ENCODE measurements at places on chromosomes 6 and 20.

GRCh38 chr6:110564703-110565421 lies 88.4 kb upstream of the SLC22A16 start:
- no peak for DNase-seq

- no peak for DNase-seq
Observed at GRCh38 chr6:43128926-43129325, 42.1 kb upstream of the SRF start.

DNA sequence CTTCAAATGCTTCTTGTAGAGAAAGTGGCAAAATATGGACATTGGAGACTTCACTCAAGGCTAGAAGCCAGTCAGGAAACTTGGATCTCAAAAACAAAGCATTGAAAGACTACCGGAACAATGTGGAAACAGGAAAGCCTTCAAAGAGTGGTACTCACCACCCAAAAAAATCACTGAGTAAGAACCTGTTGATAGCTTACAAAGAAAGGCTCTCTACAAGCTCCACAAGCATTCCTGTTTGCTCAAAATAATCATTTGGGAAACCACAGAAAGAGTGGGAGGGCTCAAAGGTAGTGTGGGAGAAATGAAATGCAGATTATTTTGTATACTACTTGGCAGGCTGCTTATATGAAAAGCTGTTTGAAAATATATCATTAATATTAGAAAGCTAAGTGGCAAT lies 9.5 kb upstream of the DST start:
- no peak for DNase-seq

- DNase-seq: no peak
Observed at GRCh38 chr6:16056263-16056870, 72.5 kb upstream of the MYLIP start.

DNA sequence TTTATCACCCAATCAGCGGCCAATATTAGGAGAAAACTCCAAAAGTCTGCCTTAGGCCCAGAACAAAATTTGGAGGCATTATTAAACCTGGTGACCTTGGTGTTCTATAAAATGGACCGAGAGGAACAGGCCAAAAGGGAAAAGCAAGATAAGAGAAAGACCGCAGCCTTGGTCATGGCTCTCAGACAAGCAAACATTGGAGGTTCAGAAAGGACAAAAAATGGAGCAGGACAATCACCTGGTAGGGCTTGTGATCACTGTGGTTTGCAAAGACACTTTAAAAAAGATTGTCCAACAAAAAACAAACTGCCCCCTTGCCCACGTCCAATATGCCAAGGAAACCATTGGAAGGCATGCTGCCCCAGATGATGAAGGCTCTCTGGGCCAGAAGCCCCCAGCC lies 31.2 kb downstream of the CEP85L start:
- no peak for DNase-seq

DNA sequence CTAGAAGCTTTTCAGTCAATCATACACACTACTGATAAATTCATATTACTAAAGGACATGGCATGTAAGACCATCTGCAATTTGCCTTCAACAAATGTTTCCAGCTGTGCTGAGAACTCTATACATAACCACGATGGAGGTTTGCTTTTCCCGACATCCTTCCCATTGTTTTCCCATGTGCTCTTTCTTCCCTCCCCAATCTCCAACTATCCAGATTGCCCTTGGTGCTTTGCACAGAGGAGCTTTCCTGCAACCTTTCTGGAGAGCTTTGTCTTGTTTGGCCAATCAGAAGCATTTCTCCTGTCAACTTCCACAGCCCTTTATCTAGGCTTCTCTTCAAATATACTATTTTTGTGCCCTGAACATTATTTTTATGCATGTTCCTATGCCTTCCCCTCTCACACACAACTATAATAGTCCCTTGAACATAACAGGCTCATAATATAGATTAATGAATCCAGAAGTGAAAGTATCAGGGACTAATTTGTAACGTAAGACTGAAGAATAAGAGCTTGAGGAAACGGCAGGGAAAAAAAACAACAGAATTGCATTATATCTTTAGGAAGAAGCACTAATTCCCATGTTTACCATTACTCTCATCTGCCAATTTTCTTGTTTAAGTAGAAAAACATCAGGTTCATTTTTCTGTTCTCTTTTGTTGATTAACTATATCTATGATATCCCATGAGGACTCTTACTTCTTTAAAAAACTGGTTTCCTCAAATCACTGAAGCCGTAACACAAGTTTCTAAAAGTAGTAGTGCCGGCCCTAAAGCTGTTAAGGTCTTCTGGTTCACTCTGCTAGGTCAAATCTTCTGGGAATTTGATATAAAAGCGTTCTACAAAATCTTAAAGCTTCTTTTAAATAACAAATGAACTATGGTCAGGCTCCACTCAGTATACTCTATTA lies 20.1 kb downstream of the SMLR1 start:
- no peak for DNase-seq

- no peak for DNase-seq
Observed at GRCh38 chr20:31711179-31712111, 11.2 kb downstream of the BCL2L1 start.

DNA sequence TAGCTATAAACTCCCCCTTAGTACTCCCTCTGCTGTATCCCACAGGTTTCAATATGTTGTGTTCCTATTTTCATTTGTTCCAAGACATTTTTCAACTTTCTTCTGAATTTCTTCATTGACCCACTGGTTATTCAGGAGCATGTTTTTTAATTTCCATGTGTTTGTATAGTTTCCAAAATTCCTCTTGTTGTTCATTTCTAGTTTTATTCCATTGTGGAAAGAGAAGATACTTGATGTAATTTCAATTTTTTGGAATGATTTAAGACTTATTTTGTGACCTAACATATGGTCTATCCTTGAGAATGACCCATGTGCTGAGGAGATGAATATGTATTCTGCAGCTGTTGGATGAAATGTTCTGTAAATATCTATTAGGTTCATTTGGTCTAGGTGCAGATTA lies 497.2 kb downstream of the BCKDHB start:
- no peak for DNase-seq

DNA sequence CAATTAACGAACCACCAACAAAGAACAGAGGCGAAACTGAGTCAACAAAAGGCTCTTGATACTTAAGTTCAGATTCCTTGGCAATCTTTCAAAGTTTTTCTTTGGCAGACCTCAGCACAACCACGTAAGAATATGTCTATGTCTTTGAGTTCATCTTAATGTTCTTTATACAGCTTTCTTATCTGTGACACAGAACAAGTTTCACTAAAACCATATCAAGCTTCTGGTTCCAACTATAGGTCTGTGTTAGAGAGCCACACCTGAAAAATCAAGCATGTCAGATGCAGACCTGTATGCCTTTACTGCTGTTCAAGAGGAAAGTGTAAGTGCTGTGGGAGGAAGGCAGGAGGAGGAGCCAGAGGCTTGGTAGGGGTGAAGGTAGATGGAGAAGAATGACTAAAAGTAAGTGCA lies 271.3 kb downstream of the KHDC1L start:
- no peak for DNase-seq

Data from stimulated activated CD4-positive, alpha-beta T cell treated with anti-CD3 and anti-CD28 coated beads, TNF-alpha, amount 100 ng/mL, for 24 hours (primary cell).